DND-41 (cell line): ENCODE measurements at places on chromosomes 5 and 9.

DNA sequence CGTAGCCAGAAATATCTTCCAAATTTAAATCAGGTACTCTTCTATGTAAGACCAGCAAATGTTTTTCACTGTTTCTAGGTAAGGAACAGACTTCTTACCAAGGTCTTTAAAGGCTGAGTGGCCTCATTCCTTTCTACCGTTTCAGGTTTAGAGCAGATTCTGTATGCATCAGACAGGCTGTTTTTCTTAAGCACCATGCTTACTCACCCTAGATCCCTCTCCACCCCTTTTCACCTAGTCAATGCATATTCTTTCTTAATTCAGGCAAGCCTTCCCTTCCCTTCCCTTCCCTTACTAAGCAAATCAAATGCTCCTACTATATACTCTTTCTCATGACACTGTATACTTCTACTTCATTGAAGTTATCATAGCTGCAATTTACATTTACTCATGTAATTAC lies 70.7 kb downstream of the RFX3 start:
- no peak for DNase-seq

GRCh38 chr5:158423623-158424200 lies 564.8 kb upstream of the CLINT1 start:
- no peak for DNase-seq

DNA sequence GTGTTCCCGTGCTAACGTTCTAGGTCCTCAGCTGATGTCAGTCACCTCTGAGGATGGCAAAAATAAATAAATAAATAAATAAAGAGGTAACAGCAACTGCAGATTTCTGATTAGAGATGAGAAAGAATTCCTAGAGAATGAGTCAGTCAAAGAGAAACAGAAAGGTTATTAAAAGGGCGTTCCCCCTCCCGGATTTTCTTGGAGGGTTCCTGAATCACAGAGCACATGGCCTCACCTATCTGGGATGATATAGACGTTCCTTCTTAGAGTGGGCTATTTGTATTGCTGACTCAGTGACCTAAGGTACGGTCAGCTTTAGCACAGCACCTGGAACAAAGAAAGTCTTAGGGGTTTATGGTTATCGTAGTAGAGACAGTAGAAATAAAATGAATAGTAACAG lies 30.6 kb downstream of the HTR4 start:
- no peak for DNase-seq

GRCh38 chr9:70806875-70807274 lies 314.5 kb downstream of the TRPM3 start:
- no peak for DNase-seq

DNA sequence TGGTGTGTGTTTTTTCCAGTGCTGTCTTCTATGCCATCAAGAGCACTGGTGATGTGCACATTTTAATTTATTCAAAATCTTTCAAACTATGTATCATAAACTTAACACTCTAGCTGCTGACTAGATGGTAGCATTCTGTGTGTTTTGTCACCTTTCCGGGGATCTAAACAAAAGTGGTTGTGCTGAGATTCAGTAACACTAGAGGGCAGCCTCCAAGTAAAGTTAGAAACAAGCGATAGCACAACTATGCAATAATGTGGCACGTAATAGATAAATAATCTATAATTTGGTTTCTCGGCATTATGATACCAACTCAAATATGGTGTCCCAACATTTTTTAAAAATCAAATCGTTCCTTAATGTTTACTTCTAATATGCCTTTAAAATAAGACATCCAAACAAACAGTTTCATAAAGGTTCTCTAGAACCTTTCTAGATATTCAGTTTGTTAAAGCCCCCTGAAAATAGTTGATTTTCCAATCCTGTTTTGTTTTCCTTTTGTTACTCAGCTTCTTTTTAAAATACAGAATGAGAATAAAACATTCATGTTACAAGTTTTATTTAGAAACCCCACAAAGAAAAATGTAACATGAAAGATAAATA lies 16.9 kb downstream of the SEMA6A start:
- no peak for DNase-seq

DNA sequence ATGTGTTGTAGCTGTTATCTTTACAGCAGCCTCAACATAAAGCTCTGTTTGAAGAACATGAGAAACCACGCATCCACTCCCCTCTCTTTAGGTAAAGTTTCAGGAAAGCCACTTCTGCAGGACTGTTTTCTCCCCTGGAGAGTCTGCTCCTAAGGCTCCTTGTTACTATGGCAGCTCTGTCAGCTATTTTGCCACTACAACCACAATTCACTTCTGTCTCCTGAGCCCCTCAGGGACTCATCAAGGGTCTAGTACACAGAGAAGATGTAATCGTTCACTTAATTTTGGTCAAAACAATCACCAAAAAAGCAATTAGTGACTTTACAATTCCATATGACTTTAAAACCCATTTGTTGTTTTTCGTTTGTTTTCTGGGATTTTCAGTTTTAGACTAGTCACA lies 157.7 kb downstream of the FBN2 start:
- no peak for DNase-seq

DNA sequence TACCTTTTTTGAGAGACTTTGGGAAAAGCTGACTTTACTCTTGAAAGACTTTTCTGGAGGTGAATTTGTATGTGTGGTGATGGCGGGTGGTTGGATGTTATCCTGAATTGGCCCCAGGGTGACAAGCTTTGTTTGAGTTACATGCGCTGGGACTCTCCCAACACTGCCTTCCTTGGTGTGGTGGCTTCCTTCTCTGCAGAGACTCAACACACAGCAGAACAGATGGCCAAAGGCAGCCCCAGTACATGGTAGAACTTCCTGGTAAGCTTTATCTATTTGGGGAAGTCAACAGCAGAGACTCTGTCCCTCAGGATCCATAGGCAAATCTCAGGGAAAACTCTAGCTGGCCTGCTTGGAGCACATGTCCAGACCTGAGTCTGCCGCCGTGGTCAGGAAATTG lies 18.1 kb downstream of the C1QTNF2 start:
- no peak for DNase-seq

DNA sequence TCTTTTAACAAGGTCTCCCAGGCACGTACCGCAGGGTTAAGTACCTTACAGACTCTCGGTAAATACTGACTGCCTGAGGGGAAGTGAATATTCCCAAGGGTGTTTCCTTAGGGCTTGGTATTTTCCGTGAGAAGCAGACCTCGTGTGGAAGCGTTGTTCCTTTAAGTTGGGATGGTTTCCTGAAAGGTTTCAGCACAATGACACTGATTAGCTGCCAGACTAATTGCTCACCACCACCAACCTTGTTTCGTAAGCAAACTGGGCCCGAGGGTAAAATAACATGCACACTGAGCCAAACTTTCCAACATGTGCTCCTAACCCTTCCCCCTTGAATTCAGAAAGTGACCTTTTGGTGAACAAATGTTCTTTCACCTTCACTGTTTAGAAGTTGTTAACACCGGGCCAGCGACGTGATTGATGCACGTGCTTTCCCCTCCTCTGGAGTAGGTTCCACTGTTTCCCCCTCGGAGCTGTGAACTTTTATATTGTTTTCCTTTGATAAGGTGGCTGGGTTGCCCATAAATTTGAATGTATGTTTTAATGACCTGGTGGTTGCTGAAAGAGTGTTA lies 128.1 kb upstream of the RPS23 start:
- DNase-seq, result no peak

DNA sequence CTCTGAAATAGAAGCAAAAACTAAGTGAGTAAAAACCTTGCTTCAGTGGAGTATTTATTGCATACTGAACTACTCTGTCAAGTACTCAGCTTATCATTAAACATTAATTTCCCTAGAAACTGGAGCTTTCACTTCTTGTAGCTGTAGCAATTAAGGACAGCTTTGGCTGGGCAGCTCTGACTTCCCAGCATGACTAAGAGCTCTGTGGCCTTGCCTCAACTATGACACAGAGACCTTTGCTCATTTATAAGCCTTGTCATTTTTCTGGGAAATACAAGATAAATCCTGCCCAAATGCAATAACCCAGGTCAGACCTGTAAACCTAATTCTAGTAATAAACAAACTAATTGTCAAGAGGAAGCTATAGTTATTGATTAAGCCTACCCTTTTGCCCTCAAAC lies 65.4 kb upstream of the STK32A start:
- no peak for DNase-seq
